ENCODE measurements at places on chromosomes 11 and 22. TPM values are rescaled to one million over a fixed set of nuclear protein-coding genes. Genes with fewer than 3 reads are reported as not detected.

NOX4 gene
- total RNA-seq: 0.14 TPM

ACR gene
- total RNA-seq: 0.61 TPM

HEPN1 gene
- not detected for total RNA-seq

ZNF74 gene
- total RNA-seq: 9.8 TPM

- H3K27ac ChIP-seq: no peak overlapping the region
- peaks cover under 1% of the 10 kb centered on the region for H3K36me3 ChIP-seq
- H3K27me3 ChIP-seq: no peaks in the 10 kb centered on the region
These were observed 1.3 kb downstream of the CERK start for GRCh38 chr22:46736705-46737104.

DNA sequence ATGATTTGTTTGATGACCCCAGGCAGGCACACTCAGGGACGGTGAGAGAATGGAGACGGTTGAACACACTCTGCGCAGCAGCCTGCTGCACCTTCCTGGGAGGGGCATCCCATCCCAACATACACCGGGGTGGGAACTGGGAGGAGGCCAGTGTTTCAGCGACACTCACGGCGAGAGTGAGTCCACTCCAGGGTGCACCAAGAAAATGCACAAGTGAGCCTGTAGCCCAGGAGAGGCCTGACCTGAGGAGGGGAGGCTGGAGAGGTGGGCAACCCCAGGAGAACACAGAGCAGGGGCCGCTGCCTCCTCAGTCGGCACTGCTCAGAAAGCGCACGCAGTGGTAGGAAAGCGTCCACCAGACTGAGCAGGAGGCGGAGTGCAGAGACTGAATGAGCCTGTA is 54.5 kb downstream of the IGF2 start:
- no peaks in the 10 kb centered on the region for H3K4me1 ChIP-seq
- no peak overlapping the region for H3K27ac ChIP-seq
- DNase-seq: no peak
- no peaks in the 10 kb centered on the region for H3K27me3 ChIP-seq

DNA sequence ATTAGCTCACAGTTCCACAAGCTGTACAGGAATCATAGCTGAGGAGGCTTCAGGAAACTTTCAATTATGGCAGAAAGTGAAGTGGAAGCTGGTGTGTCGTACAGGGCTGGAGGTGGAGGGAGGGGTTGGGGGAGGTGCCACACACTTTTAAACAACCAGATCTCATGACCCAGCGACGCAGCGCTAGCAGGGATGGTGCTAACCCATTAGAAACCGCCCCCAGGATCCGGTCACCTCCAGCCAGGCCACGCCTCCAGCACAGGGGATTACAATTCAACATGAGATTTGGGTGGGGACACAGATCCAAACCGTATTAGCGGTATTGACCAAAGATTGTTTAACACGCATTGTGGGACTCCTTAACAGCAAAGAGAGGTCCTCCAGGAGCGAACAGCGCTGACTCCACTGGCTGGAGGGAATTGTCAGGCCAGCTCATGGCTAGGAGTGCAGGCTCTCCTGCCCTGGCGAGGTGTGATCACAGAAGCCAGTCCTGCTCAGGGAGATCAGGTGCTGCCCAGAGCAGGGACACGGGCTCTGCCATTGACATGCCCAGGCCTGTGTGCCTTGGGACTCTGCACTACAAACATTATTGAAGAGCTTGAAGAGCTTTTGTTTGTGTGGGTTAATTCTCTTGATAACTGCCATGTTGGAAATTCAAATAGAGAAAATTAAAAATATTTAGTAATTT is 215.3 kb downstream of the TBC1D22A start:
- H3K27ac ChIP-seq: no peak overlapping the region
- no peaks in the 10 kb centered on the region for H3K27me3 ChIP-seq
- no peaks in the 10 kb centered on the region for H3K36me3 ChIP-seq
- DNase-seq: peak; percentile 13
- no peak overlapping the region for H3K4me3 ChIP-seq
- no peaks in the 10 kb centered on the region for H3K4me1 ChIP-seq

DNA sequence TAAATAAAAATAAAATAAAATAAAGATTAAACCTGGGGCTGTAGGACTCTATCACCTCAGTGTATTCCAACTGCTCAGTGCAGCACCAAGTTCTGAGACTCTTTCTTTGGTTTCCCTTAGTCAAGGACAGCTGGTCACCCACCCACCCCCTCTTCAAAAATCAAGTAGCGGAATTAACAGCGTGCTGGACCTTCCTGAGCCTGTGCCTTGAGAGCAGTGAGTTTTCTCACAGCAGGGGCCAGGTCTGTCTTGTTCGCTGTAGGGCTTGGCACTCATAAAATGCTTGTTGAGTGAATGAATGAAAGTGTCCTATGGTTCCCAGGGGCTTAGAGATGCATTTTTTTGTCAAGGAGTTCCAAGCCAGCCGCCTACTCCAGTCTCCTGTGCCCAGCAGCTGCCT is 2.9 kb upstream of the ALX4 start:
- peaks cover 94% of the 10 kb centered on the region for H3K27me3 ChIP-seq
- H3K27ac ChIP-seq: no peak overlapping the region
- no peak for DNase-seq
- no peaks in the 10 kb centered on the region for H3K36me3 ChIP-seq
- no peak overlapping the region for H3K4me3 ChIP-seq
- H3K4me1 ChIP-seq: peaks cover 16% of the 10 kb centered on the region

GRCh38 chr11:94909371-94909820 is 64.0 kb downstream of the CWC15 start:
- no peak overlapping the region for H3K27ac ChIP-seq
- no peaks in the 10 kb centered on the region for H3K4me1 ChIP-seq
- no peaks in the 10 kb centered on the region for H3K27me3 ChIP-seq
- H3K4me3 ChIP-seq: no peak overlapping the region
- no peak for DNase-seq

GRCh38 chr11:46295312-46296058 is 18.0 kb downstream of the CREB3L1 start:
- H3K36me3 ChIP-seq: no peaks in the 10 kb centered on the region
- H3K4me1 ChIP-seq: peaks cover 69% of the 10 kb centered on the region
- H3K27me3 ChIP-seq: no peaks in the 10 kb centered on the region
- H3K27ac ChIP-seq: peak overlapping the region; percentile 94
- peak overlapping the region; percentile 67 for H3K4me3 ChIP-seq

GRCh38 chr11:130312046-130312445 is 2.7 kb downstream of the ZBTB44 start:
- no peak for DNase-seq
- H3K36me3 ChIP-seq: no peaks in the 10 kb centered on the region
- H3K27ac ChIP-seq: no peak overlapping the region
- no peak overlapping the region for H3K4me3 ChIP-seq

GRCh38 chr11:124895471-124895971 is 2.1 kb downstream of the ROBO4 start:
- H3K4me1 ChIP-seq: peaks cover 10% of the 10 kb centered on the region
- H3K27me3 ChIP-seq: no peaks in the 10 kb centered on the region
- no peaks in the 10 kb centered on the region for H3K36me3 ChIP-seq
- peak overlapping the region; percentile 91 for H3K27ac ChIP-seq

GRCh38 chr11:87300640-87301380 is 263.1 kb downstream of the TMEM135 start:
- H3K27ac ChIP-seq: peak overlapping the region; percentile 44
- H3K36me3 ChIP-seq: no peaks in the 10 kb centered on the region
- H3K4me1 ChIP-seq: peaks cover 9% of the 10 kb centered on the region
- no peak overlapping the region for H3K4me3 ChIP-seq
- DNase-seq: no peak

DNA sequence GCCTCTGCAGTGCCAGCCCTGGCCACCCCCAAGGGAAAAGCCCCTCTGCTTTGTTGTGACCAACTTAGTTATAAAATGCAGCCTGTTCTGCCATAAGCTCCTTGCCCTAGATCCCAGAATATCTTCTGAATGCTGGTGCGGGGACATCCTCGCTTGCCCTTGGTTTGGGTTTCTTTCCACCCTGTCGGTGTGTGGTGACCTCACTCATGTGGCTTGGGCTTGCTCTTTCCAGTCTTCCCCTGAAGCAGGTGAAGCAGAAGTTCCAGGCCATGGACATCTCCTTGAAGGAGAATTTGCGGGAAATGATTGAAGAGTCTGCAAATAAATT is 16.7 kb downstream of the CLDN5 start:
- H3K27ac ChIP-seq: no peak overlapping the region
- DNase-seq: no peak
- H3K4me1 ChIP-seq: no peaks in the 10 kb centered on the region

GRCh38 chr22:40452730-40453487 is 82.5 kb downstream of the SGSM3 start:
- peaks cover 17% of the 10 kb centered on the region for H3K4me1 ChIP-seq
- no peak overlapping the region for H3K4me3 ChIP-seq
- H3K27me3 ChIP-seq: no peaks in the 10 kb centered on the region
- no peak overlapping the region for H3K27ac ChIP-seq
- no peaks in the 10 kb centered on the region for H3K36me3 ChIP-seq
- DNase-seq: no peak
